ENCODE measurements at places on chromosomes 6 and 20. TPM values are rescaled to one million over a fixed set of nuclear protein-coding genes. Genes with fewer than 3 reads are reported as not detected.

PROCR gene
- total RNA-seq, result 21.4 TPM

PREX1 gene
- total RNA-seq, result 29.8 TPM

RBM24 gene
- 4.2 TPM for total RNA-seq

PXDC1 gene
- total RNA-seq, result 48.4 TPM

CST1 gene
- total RNA-seq, result 28.7 TPM

SMOC2 gene
- 213 TPM for total RNA-seq

IRF4 gene
- total RNA-seq, result 2.9 TPM

MCCD1 gene
- not detected for total RNA-seq

DNA sequence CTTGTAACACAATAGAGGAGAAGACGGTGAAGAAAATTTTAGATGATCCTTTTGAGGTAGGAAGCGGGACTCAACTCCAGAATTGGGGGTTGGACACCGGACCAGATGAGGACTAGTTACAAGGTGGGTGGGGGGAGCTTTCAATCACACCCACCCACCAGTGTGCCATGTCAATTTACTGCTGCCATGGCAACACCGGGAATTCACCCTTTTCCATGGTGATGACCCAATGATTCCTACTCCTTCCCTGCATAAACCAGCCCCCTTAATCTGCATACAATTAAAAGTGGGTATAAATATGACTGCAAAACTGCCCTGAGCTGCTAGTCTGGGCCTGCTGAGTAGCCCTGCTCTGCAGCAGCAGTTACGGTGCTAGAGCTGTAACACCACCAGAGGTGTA, 14.7 kb downstream of the RAD21L1 start:
- no peak for DNase-seq

- no peak for DNase-seq
Observed at GRCh38 chr6:17505062-17505476, 95.0 kb upstream of the FAM8A1 start.

DNA sequence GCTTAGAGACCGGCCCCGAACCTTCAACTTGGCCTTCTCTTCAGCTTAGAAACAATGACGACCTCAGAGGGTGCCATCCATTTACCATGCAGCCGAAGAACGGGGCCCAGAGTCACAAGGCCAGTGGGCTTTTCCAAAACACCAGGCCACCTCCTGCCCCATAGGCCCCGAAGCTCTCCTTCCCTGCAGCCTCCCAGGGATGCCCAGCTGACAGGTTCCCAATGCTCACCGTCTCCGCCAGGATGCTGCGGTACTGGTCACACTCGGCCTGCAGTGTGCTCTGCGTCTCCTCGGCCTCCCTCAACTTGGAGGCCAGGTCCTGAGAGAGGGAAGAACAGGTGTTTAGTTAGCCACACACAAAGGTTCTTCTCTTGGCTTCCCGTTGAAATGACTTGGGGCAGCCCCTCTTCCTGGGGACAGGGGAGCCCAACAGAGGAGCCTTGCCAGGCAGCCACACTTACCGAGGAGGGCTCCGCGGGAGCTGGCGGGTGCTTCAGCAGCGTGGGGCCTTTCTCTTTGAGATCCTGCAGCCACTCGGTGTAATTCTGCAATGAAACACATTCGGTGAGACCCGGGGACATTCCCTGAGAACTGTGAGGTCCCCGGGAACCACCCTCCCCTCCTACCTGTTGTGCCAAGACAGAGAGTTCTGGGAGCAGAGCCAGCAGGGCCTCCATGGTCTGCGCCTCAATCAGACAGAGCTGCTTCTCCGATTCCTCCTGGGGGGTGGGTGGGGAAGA, 51.5 kb downstream of the DSTN start:
- DNase-seq, result no peak

DNA sequence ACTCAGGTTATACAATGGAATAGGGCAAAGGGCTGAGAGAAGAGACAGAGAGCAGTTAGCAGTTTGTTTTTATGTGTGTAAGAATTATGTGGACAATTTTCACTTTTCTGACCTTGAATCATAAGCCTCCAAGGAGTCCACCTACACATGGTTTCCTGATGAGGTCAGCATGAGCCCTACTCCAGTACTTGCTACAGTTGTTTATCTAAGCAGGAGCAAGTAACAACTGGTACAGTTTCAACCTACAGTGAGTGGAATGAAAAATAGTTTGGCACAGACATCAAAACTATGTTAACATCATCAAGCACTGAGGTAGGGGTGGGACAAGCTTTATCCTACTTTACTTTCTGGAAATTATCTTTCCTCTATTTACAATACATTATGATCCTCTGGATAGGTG, 426.7 kb upstream of the ID4 start:
- no peak for DNase-seq

DNA sequence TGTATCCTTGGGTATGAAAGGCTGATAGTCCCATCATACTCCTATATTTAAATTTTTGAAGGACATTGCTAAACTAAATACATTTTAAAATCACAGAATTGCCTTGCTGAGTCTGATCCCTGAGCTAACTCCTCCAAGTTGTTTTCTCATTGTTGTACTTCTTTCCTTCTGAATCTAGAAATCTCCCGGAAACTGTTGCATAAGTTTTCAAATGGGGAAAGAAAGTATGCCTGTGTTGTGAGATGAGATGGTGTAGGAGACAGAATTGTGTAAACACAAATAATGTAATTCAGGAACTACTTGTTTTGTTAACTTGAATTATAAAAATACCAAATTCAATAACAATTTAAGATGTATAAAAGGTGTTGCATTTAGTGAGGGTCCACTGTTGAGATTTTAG, 7.3 kb downstream of the PNRC1 start:
- no peak for DNase-seq

DNA sequence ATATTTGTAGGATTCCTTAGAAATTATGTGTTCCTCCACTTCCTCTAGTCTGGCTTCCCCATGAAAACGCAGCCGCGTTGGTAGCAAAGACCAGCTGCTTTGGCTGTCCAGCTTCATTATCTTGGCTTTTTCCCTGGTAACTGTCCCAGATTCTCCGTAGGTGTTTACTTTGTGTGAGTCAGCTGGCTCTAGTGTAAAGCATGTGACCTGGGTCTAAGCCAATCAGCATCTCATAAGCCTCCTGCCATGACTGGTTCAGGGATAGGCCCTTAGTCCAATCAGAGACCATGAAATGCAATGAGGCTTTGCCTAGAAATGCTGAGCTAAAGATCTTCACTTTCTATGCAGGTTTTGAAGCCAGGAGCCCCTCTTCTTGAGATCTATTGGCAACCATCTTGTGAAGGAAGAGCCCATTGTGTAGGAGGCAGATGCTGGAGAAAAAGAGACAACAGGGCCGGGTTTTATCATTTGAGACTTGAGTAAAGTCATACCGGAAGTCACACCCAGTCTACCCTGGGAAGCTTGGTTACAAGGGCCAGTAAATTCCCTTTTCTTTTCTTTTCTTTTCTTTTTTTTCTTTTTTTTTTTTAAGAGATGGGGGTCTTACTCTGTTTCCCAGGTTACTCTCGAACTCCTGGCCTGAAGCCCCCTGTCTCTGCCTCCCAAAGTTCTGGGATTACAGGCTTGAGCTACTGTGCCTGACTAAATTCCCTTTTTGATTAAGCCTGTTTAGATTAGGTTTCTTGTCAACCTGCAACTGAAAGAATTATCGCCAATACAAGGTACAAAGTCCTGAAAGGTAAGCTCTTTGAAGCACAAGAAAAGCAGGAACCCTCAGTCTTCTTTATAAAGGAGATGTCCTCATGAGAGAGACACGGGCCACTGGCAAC, 256.5 kb upstream of the RREB1 start:
- DNase-seq, result peak; percentile 86

- no peak for DNase-seq
Observed at GRCh38 chr6:160417146-160417545, 69.0 kb downstream of the SLC22A3 start.

- DNase-seq, result peak; percentile 23
Observed at GRCh38 chr6:149130508-149130907, 187.0 kb upstream of the TAB2 start.

- no peak for DNase-seq
Observed at GRCh38 chr6:106637051-106637716, 7.8 kb downstream of the QRSL1 start.

DNA sequence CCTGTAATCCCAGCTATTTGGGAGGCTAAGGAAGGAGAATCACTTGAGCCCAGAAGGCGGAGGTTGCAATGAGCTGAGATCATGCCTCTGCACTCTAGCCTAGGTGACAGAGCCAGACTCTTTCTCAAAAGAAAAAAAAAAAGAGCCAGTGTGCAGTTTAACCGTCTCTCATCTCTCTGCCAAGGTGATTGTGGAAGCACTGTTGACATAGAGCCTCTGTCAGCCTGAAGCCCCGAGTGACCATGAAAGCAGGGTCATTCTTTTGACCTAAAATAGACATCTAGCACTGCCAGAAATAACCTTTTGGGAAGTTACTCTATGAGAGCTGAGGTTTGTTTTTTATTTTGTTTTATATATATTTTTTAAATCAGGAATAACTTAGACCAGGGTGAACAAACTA, 7.4 kb downstream of the DEFB127 start:
- DNase-seq, result no peak

GRCh38 chr6:89311853-89312531, 3.1 kb downstream of the GABRR2 start:
- peak; percentile 60 for DNase-seq

- DNase-seq, result no peak
Observed at GRCh38 chr6:12062605-12063004, 50.5 kb downstream of the HIVEP1 start.
